Naive thymus-derived CD4-positive, alpha-beta T cell (primary cell): ENCODE measurements at places on chromosomes 16 and 17.
A peak's percentile ranks its signal among the peaks of the same experiment; 100 is the strongest.

GRCh38 chr17:17429222-17429621 is 47.6 kb upstream of the MED9 start:
- no peak for DNase-seq

DNA sequence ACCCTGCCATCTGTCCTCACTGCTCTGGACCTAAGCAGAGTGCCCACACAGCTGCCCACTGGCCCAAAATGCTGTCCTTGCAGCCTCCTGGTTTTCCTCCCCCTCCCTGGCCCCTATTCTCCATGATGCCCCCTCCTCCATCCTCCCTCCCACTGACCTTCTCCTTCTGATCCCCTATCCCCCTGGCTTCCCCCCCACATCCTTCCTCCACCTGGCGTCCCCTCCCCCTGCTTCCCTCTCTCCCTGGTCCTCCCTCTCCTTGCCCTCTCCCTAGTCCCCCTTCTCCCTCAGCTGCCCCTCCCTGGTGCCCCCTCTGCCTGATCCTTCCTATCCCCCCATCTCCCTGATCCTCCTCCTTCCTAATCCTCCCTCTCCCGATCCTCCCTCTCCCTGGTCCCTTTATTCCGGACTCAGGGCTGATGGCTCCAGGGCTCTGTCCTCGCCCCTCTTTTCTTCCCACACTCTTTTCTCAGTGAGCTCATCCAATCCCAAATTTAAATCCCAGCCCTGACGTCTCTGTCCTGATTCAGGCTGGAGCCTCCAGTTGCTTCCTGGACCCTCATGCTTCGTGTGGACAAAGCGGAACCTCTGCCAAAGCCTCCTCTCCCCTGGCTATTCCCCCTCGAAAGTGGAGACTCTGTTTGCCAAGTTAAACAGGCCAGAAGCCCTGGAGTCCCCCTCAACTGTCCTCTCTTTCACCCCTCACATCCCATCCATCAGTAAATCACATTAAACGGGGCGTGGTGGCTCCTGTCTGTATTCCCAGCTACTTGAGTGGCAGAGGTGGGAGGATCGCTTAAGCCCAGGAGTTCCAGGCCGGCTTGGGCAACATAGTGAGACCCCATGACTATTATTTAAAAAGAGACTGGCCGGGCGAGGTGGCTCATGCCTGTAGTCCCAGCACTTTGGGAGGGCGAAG is 18.1 kb upstream of the RHBDF2 start:
- DNase-seq: no peak

DNA sequence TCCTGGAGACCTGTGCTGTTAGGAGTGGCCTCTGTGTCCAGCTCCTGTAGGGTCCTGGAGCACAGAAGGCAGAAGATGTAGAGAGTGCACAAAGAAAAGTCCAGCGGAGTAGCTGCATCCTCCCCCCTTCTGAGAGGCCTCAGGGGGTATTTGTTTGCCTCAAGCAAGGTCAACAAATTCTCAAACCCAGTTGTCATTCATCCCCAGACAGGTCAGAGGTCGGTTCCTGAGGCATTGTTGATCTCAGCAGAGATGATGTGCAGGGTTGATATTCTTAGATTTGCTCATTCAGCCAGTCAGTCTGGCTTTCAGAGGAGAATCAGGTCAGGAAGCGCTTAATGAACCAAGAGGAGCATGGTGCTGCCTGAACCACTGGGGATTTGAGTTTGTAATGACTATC is 8.3 kb upstream of the RBFOX1 start:
- DNase-seq: no peak

DNA sequence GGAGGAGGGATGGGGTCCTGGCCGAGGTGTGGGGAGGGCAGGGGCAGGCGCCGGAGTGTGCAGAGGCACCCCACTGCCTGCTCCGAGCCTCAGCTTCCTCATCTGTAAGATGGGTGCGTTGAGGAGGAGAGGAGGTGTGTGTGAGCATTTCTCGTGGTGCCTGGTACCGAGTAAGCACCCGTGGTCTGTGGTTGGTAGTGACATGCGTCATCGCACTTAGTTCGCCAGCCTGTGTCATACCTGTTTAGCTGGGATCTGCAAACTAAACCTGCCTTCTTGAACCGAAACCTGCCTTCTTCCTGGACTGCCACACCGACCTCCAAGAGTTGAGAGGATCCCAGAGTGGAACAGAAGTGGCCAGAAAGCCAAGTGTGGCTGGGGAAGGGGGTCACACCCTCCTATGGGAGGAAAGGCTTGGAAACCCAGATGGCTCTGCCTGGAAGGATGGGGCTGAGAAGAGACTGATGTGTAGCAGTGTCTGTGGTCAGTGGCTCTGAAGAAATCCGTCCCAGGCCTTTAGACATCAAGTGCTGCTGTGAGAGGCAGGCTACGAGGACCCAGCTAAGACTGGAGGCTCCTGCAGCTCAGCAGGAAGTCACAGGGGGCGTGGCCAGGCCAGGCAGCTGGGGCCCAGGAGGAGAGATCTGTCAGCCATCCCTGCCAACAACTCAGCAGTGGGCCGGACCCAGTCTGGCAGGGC is 162.6 kb upstream of the PLCG2 start:
- DNase-seq: peak; percentile 51

GRCh38 chr17:74096456-74096855 is 107.0 kb upstream of the RPL38 start:
- no peak for DNase-seq

GRCh38 chr16:29927070-29927905 is 1.3 kb upstream of the KCTD13 start:
- DNase-seq: no peak

DNA sequence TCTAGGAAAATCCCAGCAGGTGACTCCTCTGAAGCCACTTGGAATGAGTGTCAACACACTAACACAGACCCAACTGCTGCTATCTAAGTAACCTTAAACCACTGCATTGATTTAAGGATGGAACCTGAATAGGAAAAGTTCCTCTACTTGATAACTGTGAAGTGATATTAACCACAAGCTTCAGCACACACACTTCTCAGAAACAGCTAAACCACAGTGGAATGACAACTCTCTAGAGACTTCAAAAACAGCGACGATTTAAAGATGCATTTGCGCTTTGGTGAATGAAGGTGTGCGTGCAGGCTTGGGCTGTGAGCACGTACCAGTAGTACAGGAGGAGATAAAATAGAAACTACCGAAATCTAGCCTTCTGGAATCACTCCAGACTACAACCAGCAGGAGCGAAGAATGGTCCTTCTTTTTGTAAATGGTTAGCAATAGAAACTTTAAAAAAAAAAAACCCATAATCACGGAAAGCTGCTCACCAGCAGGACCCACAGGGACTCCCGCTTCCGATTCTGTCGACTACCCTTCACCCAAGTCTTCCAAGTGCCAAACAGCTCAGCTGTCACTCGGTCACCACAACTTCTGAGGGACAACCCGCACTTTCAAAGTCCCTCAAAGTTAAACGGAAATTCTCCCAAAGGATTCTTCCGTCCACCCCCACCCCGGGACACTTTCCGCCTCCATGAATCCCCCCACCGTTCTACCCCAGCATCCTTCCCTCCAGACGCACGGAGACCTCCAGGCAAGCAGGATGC is 137.7 kb upstream of the CORO6 start:
- DNase-seq: peak; percentile 45

DNA sequence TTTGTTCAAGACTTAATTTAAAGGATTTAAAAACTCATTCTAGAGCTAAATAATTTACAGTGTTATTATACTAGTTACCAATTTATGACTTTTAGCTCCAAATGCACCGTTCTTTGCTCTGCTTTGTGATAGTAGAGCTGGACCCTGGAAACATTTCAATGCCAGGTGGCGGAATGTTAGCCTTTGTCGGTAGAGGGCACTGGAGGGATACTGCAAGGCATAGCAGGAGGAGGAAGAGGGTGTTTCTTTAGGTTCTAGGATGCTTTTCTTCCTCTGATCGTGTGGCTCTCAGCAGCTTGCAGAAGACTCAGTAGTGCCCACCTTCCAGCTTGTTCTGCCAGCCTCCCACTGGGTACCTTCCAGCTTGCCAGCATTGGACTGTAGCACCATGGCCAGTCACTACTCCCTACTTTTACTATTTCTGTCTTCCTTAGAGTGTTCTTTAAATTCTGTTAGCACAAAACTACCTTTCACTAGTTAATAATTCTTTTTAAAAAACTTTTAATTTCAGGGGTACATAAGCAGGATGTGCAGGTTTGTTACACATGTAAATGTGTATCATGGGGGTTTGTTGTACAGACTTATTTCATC is 325.3 kb downstream of the UTP18 start:
- DNase-seq: no peak

DNA sequence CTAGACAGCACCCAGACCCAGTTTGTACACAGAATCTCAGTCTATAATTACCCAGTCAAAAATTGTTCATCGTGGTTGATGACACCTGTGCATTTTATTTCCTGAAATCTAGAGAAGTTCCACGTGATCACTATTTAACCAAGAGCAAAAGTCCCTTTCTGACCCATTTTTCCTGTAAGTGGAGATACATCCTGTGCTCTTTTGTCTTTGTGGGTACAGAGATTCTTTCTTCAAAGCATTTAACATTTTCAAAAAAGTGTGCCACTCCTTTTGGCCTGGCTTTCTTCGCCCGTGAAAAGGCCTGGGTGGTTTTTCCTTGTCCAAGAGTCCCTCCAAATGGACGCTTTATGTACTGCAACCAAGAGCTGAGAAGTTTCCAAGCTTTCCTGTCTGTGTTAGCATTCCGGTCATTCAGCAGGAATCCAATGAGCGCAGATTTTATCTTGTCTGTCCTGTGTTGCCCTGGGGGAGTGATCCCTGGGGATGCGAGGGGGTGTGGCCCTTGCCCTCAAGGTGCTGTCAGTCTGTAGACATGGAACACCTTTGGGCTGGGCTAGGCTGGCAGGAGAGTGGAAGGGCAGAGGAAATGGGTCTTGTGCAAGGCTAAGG is 161.1 kb upstream of the CACNG5 start:
- peak; percentile 78 for DNase-seq

- DNase-seq: no peak
Measured at GRCh38 chr17:72165192-72165866, 44.5 kb downstream of the SOX9 start.

DNA sequence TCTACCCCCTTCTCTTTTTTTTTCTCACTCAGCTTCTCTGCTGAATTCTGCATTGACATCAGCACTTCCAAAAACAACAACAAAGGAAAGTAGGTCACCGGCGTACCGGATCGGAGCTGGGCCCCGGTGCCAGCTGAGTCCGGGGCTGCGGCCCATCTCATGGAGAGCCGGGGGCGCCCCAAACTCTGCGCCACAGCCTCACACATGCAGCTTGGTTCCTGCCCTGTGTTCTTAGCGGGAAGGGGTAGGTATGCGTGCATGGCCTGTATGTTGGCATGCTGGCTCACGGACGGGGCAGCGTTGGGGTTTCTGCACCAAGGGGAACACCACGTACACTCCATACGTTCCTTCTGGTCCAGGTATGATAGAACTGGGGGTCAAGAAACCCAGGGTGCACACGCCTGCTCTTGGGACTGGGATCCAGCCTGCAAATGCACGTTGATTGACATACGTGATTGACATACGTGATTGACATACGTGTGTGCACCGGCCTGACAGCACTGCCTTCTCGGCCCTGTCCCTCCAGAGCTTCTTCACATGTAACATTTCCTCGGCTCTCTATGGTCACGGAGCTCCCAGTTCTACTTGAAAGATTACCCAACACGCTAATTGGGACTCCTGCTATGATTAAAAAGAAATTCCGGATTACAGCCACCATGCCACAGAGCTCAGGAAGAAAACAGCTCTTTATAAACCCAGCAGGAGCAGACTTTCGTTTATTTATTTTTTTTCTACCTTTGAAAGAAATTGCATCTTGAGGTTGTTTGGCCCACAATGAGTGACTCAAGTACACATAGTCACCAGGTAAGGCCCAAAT is 88.7 kb downstream of the RPA1 start:
- DNase-seq: no peak

DNA sequence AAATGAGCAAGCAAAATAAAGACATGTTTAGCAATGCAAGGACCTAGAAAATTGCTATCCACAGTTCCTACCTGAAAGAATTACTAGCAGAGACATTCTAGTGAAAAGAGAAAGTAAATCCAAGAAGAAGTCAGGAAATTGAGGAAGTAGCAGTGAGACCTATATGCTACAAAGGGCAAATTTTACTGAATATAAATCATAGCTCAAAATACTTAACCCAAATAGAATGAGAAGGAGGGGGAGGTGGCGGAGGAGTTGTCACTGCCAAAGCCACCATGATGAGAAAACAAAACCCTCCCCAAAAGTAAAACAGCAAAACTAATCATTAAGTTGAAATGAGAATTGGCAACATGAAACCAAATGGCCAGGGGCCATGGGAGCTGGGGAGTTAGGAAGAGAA is 39.3 kb downstream of the PITPNM3 start:
- no peak for DNase-seq

- DNase-seq: no peak
Measured at GRCh38 chr16:20300312-20301097, 26.8 kb downstream of the GP2 start.

DNA sequence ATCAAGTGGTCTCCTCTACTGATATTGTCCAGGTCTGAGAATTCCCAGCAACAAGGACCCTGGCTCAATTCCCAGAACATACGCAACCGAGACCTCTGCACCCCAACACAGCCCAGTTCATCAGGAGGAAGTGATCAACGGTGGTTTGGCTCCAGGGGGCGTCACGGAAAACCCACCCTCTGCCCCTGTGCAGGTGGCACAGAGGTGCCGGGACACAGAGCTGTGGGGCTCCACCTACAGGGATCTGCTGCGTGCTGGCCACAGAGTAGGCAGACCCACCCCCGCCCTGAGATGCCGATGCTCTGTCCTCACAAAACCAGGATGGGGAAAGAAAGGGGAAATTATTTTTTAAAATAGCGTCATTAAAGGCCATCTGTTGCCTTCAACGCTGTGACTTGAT is 69.6 kb downstream of the LMF1 start:
- no peak for DNase-seq

DNA sequence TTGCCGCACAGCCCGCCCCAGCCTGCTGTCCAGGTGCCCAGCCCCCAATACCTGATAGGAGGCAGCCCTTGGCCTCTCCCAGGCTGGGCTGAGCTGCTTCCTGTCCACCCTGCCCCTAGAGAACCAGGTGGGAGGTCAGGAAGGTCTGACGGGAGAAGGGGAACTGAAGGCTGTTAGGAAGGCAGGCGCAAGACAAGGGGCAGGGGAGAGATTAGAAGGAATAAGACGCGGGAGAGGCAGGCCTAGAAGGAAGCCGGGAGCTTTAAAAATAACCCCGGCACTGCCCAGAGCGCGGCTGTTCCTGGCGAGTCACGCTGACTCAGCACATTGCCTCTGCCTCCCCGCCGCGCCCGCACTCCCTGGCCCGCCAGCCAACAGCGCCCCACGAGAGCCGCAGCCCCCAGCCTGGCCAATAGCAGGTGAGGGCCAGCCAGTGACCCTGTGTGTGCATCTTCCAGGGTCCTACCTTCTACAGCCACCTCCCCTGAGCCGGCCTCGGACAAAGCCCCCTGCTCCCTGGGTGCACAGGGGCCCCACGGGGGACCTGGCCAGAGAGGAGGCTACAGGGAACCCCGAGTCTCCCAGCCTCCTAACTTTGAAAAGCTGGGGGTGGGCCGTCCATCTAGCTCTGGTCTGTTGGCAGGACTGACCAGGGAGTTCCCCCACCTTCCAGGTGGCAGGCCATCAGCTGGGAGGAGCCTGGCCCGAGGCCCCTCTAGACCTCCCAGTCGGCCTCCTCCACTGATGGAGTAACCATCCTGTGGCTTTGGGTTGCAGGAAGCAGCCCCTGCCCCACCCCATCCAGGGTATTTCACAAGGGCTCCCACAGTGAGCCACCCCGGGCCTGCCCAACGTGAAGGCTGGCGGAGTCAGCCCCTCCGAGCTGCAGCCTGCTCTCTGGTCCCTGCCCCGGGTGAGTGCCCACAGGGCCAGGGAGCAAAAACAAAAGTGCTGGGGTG is 4.0 kb downstream of the MAFG start:
- DNase-seq: no peak

GRCh38 chr17:80599546-80600305 is 55.1 kb downstream of the RPTOR start:
- DNase-seq: no peak
